Stimulated activated CD4-positive, alpha-beta T cell treated with anti-CD3 and anti-CD28 coated beads, TNF-alpha, amount 100 ng/mL, for 4 hours (primary cell): ENCODE measurements at places on chromosomes 2 and 18.

- DNase-seq: no peak
Measured at GRCh38 chr18:45951016-45951714, 16.0 kb downstream of the EPG5 start.

GRCh38 chr2:65175894-65176530 lies 46.1 kb upstream of the RAB1A start:
- no peak for DNase-seq

GRCh38 chr18:27483276-27483675 lies 298.2 kb upstream of the CHST9 start:
- no peak for DNase-seq

- DNase-seq: peak; percentile 10
Measured at GRCh38 chr2:11344956-11345677, 681 bp upstream of the ROCK2 start.

DNA sequence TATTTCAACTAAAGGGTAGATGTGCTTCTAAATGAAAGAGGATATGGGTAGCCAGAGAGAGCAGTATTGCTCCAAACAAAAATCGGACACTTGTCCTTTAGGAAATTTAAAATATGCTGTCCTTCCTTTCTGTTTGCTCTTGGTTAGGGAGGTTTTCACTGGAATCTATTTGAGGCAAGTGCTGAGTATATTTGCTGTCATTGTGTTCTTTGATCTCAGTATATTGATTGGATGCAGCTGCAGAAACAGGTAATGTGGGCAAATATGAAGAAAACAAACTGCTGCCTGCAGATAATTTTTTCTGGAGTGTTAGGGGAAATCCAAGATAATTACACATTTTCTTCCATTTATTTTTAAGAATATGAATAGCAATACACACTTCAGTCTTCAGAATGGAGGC lies 410.2 kb downstream of the NCKAP5 start:
- no peak for DNase-seq

DNA sequence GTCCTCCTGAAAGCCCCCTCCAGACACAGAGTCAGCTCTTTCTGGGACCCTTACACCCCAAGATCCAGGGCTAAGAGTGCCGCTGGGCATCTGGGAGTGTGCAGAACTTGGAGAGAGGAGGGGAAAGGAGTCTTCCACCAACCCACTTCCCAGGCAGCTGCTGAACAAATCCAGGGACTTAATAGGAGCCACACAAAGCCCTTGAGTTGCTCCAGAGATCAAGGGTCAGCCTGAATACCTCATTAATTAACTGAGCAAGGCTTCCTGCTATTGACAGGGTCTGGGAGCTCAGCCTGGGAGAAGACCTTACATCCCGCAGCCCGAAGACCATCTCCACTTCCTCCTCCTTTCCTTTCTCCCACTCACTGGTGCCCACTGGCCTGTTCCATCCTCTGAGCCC lies 108.3 kb downstream of the CELF4 start:
- DNase-seq: no peak

DNA sequence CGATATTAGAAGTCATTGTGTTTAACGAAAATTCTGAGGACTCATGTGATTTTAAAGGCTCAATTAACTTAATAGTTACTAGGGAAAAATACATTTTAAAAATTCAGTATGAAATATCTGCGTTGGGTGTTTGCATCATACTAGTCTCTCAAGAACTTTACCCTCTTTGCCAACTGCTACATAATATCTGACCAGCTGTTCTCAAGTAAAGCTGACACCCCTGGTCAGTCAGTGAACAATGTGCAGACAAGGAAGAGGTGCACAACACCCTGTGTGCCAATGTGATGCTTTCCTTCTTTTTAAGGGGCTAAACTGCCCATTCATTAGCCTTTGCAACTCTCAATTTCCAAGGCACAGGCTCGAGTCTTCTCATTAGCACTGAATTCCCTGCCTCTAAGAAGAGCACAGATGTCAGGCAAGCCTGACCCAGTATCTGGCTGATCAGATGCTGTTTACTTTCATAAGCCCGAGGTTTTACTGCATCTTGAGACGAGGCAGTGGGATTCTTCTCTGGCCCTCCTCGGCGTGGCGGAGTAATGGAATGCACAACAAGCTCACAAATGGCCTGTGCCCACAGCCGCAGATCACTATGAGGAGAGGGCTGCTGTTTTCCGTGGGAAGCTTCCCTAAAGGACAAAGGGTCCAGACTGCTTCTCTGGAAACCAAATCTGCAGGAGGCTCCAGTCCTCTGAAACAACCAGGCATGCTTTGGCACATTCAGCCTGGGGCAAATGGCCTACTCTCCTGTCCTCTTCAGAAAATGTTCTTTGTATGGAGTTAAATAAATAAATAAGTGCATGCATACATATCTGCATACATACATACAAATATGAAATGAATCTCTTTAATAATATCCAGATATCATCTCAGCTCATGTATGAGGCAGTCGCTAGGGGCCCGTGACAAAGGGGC lies 240.3 kb downstream of the ZNF521 start:
- DNase-seq: no peak

DNA sequence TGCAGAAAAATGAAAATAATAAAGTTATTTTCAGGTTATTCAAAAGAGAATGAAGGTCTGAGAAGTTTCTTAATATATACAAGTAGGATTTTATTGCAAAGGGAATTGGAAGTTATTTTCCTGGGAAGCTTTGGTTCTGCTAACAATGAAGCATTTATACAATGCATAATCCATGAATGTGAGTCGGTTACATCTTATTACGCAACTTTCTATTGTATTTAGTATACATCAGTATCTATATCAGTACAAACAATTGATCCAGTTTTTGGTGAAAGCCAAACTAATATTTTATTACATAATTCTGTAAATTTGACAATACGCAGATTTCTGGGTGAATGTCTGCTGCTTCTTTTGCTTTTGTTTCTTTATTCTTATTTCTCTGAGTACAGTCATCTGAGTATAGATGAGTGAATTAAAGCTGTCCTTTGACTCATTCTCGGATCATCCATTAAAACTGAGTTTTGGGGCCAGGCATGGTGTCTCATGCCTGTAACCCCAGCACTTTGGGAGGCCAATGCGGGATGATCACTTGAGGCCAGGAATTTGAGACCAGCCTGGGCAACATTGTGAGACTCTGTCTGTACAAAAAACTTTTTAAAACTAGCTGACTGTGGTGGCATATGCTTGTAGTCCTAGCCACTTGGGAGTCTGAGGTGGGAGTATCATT lies 108.5 kb downstream of the SOCS6 start:
- no peak for DNase-seq

DNA sequence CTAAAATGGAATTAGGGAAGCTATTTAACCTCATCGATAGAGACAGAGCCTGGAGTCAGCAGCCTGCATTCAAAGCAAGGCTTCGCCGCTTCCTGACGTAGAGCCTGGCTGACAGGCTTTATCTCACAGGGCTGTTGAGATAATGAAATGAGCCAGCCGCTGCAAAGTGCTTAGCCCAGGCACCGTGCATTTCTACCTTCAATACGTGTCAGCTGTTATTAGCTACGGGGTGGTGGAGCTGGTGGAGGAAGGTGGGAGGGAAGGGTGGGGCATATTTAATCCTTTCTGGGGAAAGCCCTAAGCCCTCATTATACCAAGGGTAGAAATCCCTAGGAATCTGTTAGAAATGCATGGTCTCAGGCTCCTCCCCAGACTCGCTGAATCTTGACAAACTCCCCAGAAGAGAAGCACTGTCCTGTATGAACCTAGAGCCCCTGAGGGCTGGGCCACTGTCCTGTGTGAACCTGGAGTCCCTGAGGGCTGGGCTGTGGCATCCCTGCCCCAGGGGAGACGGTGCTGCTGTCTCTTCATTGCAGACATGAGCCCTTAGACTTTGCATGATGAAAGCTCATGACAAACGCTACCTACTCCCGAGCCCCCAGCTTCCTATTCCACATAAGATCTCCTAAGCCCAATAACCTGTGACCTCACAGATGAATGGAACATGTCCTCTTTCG lies 72.4 kb downstream of the ALPK2 start:
- no peak for DNase-seq

GRCh38 chr2:47270421-47270820 lies 115.3 kb upstream of the STPG4 start:
- no peak for DNase-seq

DNA sequence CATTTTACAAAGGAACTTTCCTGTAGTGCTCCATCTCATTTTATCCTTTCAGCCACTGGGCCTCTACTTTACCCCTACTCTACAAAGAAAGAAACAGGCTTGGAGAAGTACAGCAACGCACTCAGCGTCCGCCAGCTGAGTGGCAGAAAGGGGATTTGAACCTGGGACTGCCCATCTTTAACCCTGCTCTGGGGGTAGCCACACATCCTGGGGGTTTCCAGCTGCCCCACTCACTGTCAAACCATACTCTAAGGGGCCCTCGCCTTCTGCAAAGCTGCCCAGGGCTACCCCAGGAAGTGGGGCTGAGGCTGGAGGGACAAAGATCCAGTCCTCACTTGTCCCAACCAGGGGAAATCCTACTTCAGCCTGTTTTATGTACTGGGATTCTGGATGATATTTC lies 17.9 kb downstream of the HS1BP3 start:
- DNase-seq: no peak

DNA sequence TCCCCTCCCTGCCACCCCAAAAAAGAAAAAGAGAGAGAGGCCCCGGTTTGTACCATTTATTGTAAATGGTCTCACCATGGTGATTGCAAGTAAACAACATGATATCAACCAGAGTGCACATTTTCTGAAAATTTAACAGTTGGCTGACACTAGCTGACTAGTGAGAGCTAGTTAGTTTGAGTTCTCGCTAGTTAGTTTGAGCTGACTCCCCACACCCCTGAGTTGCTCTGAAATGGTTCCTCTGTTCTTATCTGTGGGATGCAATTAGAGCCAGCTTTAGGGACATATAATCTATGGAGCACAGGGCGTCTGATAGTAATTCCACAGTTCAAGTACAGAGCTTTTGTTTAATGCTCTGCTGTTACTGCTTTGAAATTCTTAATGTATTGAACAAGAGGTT lies 13.1 kb downstream of the CASP10 start:
- no peak for DNase-seq

DNA sequence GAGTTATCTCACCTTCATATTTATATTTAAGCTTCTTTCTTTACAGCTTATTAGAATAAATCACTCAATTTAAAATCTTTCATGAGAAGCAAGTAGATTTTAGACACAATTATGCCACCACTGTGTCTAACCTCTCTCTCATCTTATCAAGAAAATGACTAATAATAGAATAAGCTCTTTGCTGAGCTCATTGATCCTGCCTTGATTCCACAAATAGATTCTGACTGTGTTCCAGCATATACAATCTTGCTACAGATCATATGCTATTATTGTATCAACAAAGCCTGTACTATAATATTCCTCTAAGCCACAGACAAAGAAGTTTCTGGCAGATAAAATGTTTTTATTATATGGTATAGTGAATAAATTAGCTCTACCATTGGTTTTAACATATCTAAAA lies 168.7 kb upstream of the GULP1 start:
- DNase-seq: no peak
